Purkinje cell (primary cell): ENCODE measurements at places on chromosomes 16 and 17. TPM values are rescaled to one million over a fixed set of nuclear protein-coding genes. Genes with fewer than 3 reads are reported as not detected.

The XYLT1 gene
- 8.1 and 9.9 TPM in 2 replicates for polyA plus RNA-seq

The EPX gene
- polyA plus RNA-seq = not detected in 2 replicates

The ASPSCR1 gene
- 1.0 and 6.4 TPM in 2 replicates for polyA plus RNA-seq

The SNAI3 gene
- polyA plus RNA-seq = not detected in 2 replicates

The SGCA gene
- polyA plus RNA-seq = not detected in 2 replicates

The PPM1E gene
- 0.43 and 4.2 TPM in 2 replicates for polyA plus RNA-seq

The HOXB9 gene
- not detected in 2 replicates for polyA plus RNA-seq

The TEX19 gene
- polyA plus RNA-seq = not detected in 2 replicates

The CDH8 gene
- 20.0 and 20.9 TPM in 2 replicates for polyA plus RNA-seq

The ARL6IP1 gene
- 279 and 353 TPM in 2 replicates for polyA plus RNA-seq

The MT1M gene
- 3.7 and 6.7 TPM in 2 replicates for polyA plus RNA-seq

The NEUROD2 gene
- polyA plus RNA-seq = 0.36 and 2.9 TPM in 2 replicates

The TP53TG3C gene
- not detected in 2 replicates for polyA plus RNA-seq

The CHAD gene
- polyA plus RNA-seq = 1.8 and 2.1 TPM in 2 replicates

The CCDC200 gene
- not detected in 2 replicates for polyA plus RNA-seq

The NDUFB10 gene
- 199 and 231 TPM in 2 replicates for polyA plus RNA-seq

The SMTNL2 gene
- 0.12 TPM in 1 of 2 replicates, not detected in the other for polyA plus RNA-seq

The ZNF18 gene
- polyA plus RNA-seq = 1.0 and 1.7 TPM in 2 replicates

The AIPL1 gene
- polyA plus RNA-seq = not detected in 2 replicates
